NK-92 treated with Interleukin-12 subunit alpha and Interleukin-12 subunit beta, amount 100 ng/mL, for 24 hours (cell line): ENCODE measurements at places on chromosomes 4 and X.
A peak's percentile ranks its signal among the peaks of the same experiment; 100 is the strongest.

DNA sequence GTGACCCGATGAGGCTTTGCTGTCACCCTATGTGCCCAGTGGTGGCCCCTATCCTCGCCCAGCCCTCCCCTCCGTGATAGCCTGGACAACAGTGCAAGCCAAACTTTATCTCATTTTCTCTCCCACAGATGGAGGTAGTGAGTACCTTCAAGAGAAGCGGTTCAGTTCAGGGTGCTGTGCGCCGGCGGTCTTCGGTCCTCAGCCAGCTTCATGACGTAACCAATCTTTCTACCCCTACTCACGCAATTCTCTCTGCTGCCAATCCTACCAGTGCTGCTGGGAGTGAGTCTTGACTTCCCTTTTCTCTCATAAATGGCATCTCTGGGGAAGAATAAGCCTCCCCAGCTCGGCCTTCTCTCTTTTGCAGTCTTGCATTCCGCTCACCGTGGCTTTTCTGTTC lies 29.5 kb downstream of the CCNQ start:
- no peak for DNase-seq

GRCh38 chr4:108512615-108513505 lies 107.5 kb upstream of the RPL34 start:
- no peak for DNase-seq

GRCh38 chr4:169744601-169745000 lies 13.1 kb downstream of the HPF1 start:
- no peak for DNase-seq

DNA sequence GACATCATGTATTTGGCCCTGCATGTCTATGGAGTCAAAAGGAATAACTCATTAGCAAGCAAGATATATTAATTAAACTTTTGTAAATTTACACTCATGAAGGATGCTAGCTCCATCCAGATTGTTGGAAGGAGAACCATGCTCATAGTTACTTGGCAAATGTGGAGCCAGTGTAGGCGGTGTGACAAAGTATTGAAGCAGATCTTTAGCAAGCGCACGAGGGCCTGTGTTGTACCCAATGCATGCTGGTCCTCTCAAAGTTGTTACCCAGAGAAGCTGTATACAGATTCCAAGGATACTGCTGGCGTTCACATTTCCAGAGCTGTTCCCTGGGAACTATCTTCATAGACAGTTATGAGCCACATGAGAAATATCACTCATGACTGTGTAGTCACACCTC lies 196.4 kb upstream of the MBNL3 start:
- no peak for DNase-seq

DNA sequence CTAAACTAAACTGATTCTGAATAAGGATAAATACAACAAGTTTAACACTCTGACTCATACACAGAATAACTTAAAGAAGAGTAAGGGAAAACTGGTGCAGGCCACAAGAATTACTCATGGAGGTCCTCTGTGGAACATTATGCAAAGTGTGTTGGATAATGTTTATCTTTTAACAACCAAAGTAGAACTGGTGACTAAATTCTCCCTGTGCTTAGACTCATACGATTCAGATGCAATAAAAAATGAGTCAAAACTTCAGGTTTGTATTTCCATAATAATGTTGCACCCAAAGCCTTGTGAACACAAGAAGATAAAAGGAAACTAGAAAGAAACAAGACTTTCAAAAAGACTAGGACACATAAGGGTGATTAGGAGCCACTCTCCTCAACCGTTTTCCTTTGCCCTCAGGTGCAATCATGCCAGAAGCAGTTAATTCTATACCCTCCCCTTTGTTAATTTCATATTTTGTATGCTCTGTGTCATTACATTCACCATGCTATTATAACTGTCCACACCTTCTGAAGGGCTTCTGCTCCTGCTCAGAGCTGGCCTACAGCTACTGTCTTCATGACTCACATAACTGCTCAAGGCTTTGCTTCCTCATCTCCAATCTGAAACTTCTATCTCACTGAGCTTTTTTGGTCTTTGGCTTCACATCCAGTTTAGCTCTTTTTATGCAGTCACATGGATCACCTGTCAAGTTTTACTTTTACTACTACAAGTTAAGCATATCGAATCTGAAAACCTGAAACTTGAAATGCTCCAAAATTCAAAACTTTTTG lies 60.2 kb downstream of the KCNIP4 start:
- no peak for DNase-seq

DNA sequence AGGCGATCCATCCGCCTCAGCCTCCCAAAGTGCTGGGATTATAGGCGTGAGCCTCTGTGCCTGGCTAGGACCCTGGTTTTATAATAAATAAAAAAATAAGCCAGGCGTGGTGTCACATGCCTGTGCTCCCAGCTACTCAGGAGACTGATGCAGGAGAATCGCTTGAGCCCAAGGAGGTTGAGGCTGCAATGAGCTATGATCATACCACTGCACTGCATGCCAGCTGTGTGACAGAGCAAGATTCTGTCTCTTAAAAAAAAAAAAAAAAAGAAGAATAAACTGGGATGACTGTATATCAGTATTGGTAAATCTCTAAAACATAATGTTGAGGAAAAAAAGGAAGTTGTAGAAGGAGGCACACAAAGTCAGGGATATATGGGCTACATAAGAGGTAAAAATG lies 45.7 kb upstream of the SLC34A2 start:
- DNase-seq: no peak

DNA sequence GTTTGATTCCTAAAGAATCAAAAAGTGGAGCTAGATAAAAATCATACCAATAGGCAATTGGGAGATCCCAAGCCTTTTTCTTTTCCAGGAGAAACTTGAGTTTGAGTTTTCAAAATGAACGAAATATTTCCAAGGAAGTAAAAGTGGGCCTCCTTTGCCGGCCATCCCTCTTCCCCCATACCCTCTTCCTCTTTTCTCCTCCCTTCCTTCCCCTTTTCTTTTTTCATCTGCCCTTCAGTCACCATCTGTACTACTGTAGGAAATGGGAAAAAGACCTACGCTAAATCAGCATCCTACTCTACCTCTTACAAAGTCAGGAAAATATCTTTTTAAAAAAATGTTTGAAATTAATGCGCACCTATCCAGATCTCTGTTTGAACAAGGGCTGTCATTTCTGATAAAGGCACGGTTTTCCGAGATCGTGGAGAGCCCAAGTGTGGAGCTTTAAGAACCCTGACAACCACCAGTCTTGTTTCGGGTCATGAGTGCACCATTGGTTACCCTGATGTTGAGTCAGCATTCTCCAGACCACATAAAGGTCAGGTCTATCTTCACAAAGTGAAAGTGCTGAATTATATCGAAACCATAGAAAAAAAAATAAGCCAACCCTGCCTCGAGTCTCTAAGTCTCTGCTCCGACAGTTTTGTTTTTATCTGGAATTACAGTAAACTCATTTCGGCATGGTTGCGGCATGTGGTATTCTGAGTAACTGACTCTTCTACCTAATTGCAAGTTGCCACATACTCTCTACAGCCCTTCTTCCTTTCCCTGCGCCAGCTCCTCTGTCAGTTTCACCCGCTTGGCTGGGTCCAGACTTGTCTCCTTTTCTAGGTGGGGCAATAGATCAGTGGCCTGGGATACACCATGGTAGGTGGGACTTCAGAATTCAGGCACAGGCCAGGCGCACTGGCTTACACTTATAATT lies 140.2 kb upstream of the KLF3 start:
- peak; percentile 34 for DNase-seq

GRCh38 chr4:105092356-105092755 lies 54.3 kb upstream of the TET2 start:
- DNase-seq: no peak

DNA sequence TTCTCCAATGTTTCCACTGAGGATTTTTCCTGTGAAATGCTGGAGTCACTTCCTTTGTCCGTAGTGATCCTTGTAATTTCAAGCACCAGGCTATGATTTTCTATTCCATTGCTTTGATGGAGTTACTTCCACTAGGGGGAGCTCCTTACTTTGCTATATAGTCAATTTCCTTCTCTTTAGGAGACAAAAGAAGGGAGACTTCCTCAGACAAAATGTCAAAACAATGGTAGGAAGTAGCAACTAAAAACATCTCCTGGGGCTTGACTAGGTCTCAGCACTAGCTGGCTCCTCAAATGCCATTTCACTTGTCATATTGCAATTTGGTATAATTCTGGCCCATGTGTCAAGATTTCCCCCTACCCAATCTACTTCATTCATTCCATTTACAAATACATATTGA lies 24.1 kb downstream of the ZCCHC12 start:
- no peak for DNase-seq
